Kasumi-1 (cell line): ENCODE measurements at places on chromosomes 1 and 21.

- no peak for DNase-seq
Observed at GRCh38 chr1:90358448-90358847, 358.7 kb downstream of the BARHL2 start.

GRCh38 chr1:13682444-13682843, 17.5 kb upstream of the PRDM2 start:
- DNase-seq: no peak

DNA sequence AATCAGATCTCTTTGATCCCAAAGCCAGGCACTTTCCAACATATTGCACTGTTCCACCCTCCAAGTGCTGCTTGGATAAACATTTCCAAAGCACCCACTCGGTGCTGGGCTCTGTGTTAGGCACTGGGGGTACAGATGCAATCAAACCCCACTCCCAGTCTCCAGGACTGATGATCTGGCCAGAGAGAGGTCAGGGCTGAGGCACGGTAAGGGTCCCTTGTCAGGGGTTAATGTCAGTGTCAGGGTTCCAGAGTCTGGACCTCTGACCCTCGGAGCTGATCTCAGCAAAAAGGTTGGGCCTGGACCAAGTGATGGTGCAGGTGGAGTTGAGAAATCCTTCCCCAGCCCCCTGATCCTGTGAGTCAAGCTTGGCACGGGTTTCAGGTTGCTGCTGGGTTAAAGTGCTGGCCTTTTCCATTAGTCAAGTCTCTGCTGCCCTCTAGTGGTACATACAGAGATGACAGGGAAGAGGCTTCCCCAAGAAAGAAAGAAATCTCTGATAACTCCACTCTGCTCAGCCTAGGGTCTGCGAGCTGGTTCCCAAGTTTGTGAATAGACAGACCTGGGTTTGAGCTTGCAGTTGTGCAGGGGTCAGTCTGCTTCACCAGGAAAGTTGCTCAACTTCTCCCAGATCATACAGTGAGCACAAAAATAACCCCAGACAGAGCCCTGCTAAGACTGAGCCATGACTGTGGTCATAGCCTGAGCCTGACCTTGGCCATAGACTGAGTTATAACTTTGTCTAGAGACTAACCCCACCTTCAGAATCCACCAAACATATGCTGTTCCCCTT, 74.6 kb downstream of the DMRTA2 start:
- DNase-seq: peak; percentile 80

GRCh38 chr1:17763995-17764394, 8.9 kb downstream of the ACTL8 start:
- DNase-seq: no peak

DNA sequence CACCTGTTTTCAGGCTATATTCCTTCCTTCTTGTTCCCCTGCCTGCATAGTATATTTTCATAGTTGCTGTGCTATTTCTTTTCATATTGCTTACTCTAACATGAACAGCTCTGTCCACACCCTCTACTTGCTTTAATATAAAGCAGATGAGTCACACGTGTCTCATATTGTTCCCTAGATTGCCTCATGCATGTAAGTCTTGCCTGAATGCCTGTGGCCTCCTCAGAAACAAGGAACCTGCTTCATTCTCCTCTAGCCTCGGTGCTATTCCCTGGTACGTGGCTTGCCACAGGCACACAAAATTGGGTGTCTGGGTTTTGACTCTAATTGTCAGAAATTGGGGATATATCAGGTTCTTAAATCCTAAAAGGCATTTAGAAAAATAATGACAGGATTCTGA, 16.5 kb upstream of the PKP1 start:
- DNase-seq: no peak

DNA sequence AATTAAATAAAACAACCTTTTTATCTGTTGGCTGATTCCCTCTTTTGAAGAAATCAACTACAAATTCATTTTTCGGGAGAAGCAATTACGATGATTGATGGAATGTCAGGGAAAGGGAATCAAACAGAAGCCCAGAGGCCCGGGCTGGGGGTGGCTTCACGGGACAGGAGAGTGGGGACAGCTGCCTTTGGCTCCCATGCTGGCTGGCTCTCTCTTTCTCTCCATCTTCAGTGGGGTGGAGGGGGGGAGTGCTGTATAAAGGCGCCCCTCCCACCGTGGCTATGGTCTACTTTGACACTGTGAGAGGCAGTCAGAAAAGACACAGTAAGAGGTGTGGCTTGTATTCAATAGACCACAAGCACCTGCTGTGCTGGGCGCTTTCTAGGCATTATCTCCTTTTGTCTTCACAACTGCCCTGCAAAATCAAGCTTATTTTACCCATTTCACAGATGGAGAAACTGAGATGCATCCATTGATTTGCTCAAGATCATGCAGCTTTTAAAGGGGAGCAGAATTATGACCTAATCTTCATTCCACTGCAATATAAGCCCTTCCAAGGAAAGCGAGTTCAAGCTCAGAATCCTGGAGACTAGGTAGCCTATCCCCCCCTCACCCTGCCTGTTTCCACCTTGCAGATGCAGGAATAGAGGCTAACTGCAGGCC, 92.9 kb downstream of the GRIK3 start:
- no peak for DNase-seq
